ENCODE measurements at places on chromosomes 16 and 17.

DNA sequence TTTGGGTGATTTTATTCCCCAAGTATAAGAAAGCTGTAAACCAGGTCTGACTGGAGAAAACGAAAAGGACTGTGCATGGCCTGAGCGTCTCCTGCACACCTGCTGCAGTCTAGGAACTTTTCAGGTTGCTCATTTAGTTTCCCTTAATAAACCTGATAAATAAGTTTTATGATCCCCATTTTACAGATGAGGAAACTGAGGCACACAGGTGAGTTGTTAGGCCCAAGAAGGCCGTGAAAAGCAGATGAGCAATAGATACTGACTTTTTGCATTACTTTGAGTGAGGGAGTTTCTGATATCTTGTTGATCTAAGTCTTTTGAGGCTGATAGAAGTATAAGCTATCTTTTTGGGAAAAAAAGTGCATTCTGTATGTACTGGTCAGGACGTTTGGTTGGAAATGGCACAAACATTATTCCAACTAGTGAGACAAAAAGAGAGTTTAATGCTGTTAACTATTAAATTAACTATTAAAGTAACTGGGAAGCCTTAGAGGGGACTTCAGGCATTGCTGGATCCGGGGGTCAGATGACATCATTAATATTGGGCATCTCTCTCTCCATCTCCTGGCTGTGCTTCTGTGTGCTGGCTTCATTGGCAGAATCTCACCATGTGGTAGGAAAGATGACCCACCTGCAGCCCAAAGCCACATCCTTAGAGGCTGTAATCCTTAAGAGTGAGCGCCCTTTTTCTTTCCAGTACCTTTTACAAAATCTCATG lies 163.4 kb downstream of the CMIP start:
- DNase-seq = no peak

GRCh38 chr16:51543971-51544370 lies 392.9 kb upstream of the SALL1 start:
- DNase-seq = no peak

DNA sequence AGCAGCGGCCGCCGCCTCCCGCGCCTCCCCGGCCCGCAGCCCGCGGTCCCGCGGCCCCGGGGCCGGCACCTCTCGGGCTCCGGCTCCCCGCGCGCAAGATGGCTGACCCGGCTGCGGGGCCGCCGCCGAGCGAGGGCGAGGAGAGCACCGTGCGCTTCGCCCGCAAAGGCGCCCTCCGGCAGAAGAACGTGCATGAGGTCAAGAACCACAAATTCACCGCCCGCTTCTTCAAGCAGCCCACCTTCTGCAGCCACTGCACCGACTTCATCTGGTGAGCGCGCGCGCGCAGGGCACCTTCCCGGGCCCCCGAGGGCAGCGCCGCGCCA lies 258 bp downstream of the PRKCB start:
- no peak for DNase-seq

GRCh38 chr16:26930786-26931581 lies 135.7 kb upstream of the C16orf82 start:
- no peak for DNase-seq

DNA sequence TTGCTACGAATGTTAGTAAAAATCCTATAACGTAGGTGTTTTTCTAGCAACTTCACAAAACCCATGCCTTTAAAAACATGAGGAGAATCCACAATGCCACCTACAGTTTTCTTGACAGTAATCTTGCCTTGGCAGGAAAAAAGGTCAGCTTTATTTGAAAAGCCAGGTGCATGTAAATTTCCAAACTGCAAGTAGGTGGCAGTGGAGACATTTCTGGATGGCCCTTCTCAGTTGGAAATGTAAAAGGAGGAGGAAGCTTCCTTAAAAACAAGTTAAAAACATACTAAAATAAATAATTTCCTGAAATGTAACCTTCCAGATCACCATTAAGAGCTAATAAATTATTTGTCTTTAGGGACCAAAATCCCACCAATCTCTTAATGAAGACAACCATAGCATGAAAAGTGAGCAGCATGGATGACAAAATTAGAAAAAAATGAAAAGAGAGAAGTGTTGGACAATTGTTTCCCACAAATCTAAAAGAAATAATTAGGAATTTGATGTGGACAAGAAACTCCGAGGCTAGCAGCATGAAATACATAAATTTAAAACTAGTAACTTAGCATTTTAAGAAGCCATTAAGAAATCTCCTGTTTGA lies 152.2 kb downstream of the SNX11 start:
- no peak for DNase-seq

GRCh38 chr16:53518550-53519416 lies 15.8 kb upstream of the AKTIP start:
- peak; percentile 32 for DNase-seq
